ENCODE measurements at places on chromosomes 5 and 9.

DNA sequence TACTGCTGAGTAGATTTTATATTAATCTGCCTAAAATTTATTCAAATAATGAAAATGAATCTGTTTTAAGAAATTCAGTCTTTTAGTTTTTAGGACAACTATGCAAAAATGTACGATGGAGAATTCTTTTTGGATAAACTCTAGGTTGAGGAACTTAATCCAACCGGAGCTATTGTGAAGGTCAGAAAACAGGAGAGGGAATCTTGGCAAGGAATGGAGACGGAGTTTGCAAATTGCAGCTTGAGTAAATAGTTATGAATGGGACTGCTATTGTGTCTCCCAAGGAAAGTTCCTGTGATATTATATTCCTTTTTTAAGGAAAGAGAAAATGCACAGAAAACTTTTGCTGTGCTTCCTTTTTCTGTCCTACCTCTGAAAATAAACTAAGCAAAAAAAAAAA lies 67.9 kb downstream of the IQGAP2 start:
- DNase-seq, result no peak

GRCh38 chr5:168481330-168481788 lies 4.9 kb upstream of the RARS1 start:
- peak; percentile 56 for DNase-seq

DNA sequence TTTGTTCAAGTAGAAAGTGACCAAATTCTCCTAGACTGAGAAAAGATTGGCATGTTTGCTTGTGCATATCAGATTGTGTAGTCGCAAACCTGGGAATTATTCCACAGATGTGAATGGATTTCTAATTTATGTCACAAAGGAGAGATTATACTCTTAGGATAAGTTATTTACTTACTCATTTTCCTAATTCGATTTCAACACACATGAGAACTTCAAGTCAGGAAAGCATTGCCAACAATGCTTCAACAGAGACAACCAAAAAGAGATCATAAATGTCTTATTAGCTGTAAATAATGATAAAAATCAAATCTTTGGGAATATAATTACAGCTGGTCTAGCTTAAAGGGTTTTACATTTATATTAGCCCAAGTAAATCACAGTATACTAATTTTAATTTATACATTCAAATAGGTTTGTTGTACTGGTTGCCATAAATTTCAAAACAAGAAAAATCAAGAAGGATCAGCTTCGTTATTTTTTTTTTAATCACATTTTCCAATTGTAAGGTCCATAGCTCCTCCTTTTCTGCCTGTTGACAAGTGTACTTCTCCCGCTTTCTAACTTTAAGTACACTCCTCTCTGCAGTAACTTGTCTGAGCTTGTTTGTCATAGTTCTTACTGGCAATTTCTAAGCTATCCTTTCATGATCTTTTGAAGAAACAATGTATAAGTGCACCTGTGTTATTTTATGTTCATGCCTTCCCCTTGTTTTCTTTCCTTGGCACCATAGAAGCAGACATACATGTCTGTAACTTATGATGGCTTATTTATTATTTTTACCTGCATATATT lies 246.6 kb downstream of the DEPDC1B start:
- DNase-seq, result no peak

GRCh38 chr5:142426129-142427014 lies 101.6 kb upstream of the SPRY4 start:
- DNase-seq, result peak; percentile 75

DNA sequence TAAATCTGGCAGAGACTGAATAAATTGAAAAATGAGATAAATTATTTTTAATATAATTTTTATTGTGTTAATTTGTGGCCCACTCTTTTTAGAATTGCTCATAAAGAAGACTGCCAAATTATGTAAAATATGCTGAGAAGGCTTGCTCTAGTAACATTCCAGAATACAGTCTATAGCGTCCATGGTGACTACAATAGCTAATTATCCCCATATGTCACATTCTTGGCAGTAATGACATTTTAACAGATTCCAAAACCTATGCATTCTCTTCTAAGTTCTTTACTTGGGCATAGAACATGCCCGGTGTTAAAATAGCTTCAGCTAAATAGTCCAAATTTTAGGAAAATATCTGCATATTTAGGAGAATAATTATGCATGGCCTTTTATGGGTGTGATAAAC lies 697.0 kb upstream of the SEMA6A start:
- no peak for DNase-seq

DNA sequence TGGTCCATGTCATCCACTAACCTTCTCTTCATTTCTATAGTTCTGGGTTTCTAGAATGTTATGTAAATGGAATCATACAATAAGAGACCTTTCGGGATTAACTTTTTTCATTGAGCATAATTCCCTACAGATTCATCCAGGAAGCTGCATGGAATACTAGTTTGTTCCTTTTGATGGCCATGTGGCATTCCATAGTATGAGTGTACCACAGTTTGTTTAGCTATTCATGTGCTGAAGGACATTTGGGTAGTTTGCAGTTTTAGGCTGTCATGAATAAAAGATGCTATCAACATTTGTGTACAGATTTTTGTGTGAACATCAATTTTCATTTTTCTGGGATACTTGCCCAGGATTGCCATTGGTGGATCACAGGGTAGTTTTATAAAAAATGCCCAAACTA lies 6.8 kb upstream of the SPTLC1 start:
- DNase-seq, result no peak

GRCh38 chr5:52661903-52662595 lies 125.7 kb upstream of the ITGA1 start:
- no peak for DNase-seq

- no peak for DNase-seq
Measured at GRCh38 chr9:108885643-108886348, 23.7 kb downstream of the ACTL7A start.
